T1000 (cell line): ENCODE measurements at places on chromosomes 13 and 19.

GRCh38 chr19:41906916-41907680, 21.2 kb downstream of the ERFL start:
- DNase-seq = no peak

DNA sequence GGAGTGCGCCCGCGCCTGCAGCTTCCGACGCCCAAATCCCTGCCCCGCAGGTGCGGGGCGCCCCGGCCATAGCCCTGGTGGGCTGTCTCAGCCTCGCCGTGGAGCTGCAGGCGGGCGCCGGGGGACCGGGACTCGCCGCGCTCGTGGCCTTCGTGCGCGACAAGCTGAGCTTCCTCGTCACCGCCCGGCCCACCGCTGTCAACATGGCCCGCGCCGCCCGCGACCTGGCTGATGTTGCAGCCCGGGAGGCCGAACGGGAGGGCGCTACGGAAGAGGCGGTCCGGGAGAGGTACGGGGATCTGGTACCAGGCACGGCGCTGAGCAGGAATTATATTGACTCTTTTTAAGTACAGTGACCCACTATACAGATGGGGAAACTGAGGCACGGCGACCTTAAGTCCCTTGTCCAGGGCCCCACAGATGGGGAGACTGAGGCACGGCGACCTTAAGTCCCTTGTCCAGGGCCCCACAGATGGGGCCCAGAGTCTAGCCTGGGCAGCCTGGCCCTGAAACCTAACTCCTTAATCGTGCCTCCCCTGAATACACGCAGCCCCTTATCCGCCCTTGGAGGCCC, 586 bp downstream of the MRI1 start:
- no peak for DNase-seq

DNA sequence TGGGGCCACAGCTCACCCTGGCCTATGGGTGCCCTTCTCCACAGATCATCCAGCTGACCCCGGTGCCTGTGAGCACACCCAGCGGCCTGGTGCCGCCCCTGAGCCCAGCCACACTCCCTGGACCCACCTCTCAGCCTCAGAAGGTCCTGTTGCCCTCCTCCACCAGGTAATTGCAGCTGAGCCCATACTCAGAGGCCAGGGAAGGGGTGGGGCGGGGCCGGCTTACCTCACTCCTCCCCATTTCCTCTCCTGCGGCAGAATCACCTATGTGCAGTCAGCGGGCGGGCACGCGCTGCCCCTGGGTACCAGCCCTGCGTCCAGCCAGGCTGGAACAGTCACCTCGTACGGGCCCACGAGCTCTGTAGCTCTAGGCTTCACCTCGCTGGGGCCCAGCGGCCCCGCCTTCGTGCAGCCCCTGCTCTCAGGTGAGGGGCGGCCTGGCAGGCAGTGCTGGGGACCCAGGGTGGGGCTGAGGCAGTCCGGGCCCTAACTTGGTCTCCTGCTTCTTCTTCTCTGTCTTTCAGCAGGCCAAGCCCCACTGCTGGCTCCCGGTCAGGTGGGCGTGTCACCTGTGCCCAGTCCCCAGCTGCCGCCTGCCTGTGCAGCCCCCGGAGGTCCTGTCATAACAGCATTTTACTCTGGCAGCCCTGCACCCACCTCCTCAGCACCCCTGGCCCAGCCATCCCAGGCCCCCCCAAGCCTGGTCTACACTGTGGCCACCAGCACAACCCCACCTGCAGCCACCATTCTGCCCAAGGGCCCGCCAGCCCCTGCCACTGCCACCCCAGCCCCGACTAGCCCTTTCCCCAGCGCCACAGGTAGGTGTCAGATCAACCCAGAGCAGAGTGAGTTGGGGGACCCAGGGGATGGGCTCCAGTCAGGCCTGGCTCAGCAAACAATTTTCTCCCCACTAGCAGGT, 9.6 kb upstream of the PRR19 start:
- DNase-seq = no peak

DNA sequence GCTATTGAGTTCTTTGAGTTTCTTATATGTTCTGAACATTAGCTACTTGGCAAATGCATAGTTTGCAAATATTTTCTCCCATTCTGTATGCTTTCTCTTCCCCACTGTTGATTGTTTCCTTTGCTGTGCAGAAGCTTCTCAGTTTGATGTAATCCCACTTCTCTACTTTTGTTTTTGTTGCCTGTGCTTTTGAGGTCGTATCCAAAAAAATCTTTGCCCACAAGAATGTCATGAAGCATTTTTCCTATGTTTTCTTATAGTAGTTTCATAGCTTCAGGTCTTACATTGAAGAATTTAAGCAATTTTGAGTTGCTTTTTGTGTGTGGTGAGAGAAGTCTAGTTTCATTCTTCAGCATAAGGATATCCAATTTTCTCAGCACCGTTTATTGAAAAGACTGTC, 536.7 kb upstream of the ARGLU1 start:
- no peak for DNase-seq

GRCh38 chr19:51365211-51365964, 800 bp downstream of the ETFB start:
- DNase-seq = peak; percentile 36

GRCh38 chr19:6686628-6686975, 16.6 kb upstream of the TNFSF14 start:
- DNase-seq = no peak

GRCh38 chr19:4064496-4065260, 2.0 kb downstream of the ZBTB7A start:
- DNase-seq = no peak

GRCh38 chr19:37095859-37096258, 17.6 kb downstream of the ZNF420 start:
- DNase-seq = no peak

- no peak for DNase-seq
Observed at GRCh38 chr13:26993780-26994179, 177.8 kb downstream of the USP12 start.

- DNase-seq = peak; percentile 30
Observed at GRCh38 chr13:44231786-44232516, 141.7 kb upstream of the SERP2 start.

GRCh38 chr19:8017808-8018207, 12.4 kb upstream of the ELAVL1 start:
- DNase-seq = no peak

DNA sequence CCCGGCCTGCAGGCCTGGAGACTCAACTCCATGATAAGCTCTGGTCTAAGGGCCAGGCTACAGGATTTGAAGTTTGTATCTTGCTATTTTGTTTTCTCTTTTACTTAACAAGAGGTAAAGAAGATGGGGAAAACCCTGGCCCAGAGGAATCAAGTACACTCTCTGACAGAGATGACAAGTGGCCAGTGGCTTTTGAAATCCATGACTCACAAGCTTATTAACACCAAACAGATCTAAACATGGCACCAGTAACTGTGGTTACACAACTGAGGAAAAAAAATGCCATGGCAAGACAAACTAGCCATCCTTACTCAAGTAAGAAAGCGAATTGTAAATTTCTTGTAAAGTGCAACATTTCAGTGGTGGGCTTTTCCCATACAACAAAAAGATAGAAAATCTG, 72.6 kb upstream of the SERTM1 start:
- no peak for DNase-seq

- DNase-seq = no peak
Observed at GRCh38 chr13:48648446-48648845, 5.3 kb upstream of the CYSLTR2 start.

- no peak for DNase-seq
Observed at GRCh38 chr13:81406639-81407292, 1065.8 kb upstream of the SPRY2 start.

DNA sequence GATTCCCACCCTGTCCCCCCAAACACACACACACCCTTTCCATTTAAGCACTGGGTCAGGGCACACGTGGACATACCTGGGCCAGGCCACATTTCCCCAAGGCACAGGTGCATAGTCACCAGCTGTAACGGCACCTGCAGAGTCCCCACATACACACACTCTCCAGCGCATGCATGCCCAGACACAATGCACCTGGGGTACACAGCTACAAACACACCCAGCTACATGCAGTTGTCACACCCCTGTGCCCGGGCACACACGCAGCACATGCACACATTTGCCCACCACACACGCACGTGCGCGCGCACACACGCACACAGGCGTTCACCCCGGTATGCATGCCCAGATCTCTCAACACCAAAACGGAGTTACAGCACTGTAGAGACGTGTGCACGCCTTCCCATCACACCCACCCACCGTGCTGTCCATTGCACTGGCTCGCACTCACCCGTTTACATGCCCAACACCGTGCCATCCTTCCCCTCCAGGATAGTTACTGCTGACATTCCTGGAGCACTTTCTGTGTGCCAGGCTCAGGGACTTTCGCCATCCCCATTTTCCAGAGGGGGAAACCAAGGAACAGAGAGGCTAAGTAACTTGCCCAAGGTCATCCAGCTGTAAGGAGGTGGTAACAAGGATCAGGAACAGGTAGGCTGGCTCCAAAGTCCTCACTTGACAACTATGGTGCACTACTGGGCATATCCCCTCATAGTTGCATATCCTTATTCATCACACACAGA, 749 bp upstream of the SHANK1 start:
- DNase-seq = no peak

- no peak for DNase-seq
Observed at GRCh38 chr13:78709028-78709427, 50.1 kb upstream of the OBI1 start.

DNA sequence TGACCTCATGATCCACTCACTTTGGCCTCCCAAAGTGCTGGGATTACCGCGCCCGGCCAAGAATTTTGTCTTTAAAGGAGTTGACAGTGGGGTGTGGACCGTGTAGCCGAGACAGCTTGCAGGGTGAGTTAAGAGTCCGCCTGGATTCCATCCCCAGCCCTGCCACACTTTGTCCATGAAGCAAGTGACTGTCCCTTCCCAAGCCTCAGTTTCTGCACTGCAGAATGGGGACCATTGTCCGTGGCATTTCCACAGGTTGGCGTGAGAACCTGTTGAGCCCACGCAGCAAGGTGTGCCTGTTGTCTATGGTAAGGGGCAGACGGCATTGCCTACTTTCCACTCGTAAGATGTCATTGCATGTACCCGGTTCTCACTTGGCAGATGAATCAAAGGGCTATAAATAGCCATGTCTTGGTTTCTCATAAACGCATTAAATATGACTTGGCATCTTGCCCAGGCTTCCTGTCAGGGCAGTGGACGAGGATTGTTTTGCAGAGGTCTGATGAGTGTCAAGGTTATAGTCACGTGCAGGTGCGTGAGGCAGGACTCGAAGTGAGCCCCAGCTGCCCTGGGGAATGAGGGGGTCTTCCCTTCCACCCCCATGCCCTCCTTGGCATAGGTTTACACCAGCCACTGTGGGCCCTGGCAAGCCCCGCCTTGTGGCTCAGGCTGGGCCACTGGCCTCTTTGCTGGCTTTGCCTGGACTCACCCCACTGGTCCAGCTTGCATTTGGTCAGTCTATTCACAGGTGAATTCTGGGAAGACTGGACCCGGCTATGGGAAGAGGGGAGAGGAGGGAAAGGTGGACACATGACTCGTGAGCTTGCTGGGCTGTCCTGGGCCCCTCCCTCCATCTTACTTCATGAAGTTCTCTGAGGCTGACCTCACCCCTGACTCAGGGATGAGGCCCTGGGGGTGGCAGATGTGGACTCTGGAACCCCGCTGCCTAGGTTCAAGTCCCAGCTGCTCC, 14.6 kb downstream of the FAM187B start:
- no peak for DNase-seq

DNA sequence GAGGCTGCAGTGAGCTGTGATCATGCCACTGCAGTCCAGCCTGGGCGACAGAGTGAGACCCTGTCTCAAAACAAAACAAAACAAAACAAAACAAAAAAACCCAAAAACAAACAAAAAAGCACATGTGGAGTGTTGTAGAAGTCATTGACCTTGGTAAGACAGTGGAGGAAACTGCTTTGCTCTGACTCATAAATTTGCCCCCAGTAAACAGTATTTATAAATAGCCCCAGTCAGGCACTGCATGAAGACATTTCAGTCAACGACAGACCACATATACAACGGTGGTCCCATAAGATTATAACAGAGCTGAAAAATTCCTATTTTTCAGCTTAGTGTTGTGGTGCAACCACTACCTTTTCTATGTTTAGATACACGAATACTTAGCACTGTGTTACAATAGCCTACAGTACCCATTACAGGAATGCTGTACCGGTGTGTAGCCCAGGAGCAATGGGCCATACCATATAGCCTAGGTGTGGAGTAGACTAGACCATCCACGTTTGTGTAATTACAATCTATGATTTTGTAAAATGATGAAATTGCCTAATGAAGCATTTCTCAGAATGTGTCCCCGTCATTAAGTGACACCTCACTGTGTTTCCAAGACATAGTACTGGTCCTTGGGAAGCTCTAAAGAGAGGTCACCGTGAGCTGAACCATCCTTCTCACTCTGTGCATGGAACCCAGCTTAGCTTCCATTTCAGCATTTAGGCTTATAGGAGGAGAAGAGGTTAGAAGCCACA, 1.1 kb downstream of the ARL11 start:
- no peak for DNase-seq

DNA sequence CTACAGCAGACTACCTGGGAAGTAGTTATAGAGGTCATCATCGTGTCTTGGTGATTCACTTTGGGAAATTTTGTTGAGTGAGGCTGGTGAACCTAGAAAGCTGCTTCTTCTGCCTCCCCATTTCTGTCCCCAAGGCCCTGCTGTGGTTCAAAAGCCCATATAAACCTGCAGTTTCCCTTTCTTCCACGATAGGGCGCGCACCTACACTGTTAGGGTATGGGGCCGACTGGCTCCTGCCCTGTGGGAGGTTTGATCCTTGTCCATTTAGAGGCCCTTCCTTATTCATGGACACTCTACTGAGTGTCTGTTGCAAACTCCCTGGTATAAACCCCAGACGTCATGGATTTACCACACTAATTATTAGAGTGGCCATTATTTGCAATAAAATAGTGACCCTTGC, 191.8 kb downstream of the GGACT start:
- DNase-seq = no peak

- no peak for DNase-seq
Observed at GRCh38 chr13:48000559-48001113, 437 bp downstream of the SUCLA2 start.

GRCh38 chr19:17803264-17803896, 8.4 kb downstream of the B3GNT3 start:
- DNase-seq = no peak

DNA sequence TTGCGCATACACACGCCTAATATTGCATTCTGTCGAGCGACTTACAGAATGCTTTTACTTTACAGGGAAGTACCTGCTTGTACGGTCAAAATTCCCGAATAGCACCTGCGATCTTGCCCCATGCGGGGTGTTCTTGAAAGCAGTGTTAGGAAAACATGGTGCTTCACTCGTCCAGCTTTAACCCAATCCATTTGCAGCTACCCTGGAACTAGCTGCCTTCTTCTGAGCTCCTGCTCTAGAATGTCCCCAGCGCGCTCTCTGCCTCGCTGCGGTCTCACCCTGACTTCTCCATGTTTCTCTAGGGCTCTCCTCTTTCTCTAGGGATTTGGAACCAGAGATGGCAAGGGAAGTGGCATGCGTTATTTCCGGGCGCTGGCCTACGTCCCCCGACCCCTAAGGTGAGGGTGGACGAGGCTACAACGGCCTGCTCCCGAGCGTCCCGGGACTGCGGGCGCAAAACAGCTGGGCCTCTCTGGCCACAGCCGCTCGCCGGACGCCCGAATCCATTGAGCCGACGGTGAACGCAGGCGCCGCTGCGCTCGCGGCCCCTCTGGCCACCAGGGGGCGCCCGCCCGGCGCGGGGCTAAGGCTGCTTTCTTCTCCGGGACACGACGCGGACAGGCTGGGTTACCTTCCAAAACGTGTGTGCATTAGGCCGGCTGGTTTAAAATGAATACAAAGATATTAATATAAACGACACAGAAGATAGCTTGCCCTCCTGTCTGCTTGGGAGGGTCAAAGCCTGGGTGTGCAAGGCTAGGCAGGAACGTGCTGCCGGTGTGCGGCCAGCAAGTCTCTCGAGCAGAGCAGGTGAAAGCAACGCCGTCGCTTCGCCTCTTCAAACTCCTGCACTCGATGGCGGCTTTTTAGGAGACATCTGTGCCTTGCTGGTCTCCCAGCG, 1.8 kb upstream of the SPRY2 start:
- DNase-seq = peak; percentile 35

GRCh38 chr13:43229506-43229905, 206.1 kb downstream of the DNAJC15 start:
- no peak for DNase-seq
